Uterus (tissue), 4 donors: ENCODE measurements at places on chromosomes 7 and 10. TPM values are rescaled to one million over a fixed set of nuclear protein-coding genes. Genes with fewer than 3 reads are reported as not detected.

Gene LIPK
- not detected for total RNA-seq

Gene RTKN2
- total RNA-seq = not detected

Gene TMEM176A
- 7.7 TPM for total RNA-seq

Gene HOXA1
- total RNA-seq = 1.3 TPM

Gene FAM13C
- 18.7 TPM for total RNA-seq

DNA sequence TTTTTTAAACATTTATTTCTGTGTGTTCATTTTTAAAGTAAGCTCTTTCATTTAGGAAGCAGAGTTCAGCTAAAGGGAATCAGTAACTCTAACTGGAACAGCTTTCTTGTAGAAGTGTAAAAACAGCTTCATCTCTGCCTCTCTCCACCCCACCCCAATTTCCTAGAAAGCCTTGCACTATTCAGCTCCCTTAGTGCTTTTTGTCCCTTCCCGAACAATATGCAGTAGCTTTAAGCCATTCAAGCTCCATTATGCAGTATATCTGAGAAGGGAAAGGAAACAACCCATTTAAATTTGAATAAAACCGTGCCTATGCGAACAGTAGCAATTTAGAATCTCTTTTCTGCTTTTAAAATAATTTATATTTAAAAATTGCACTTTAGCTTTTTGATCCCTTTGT is 134.5 kb downstream of the TRIL start:
- no peak for DNase-seq

DNA sequence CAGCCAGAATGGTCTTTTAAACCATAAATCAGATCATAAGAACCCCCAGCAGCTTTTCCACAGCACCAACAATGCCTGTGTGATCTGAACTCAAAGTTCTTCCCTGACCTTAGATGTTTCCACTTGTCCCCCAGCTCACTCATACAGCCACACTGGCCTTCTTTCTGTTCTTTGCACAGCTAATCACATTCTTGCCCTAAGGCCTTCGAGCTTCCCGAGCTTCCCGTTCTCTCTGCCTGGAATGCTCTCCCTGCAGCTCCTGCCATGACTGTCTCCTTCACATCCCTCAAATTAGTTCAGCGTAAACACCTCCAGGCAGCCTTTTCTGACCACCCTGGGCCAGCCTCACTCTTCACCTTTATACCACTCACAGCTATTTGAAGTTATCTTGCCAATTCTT is 166.8 kb upstream of the NFE2L3 start:
- H3K4me1 ChIP-seq = no peaks in the 10 kb centered on the region
- no peaks in the 10 kb centered on the region for H3K27me3 ChIP-seq
- H3K36me3 ChIP-seq = no peaks in the 10 kb centered on the region
- no peak for DNase-seq
- no peak overlapping the region for H3K4me3 ChIP-seq
- H3K27ac ChIP-seq = no peak overlapping the region

GRCh38 chr7:123639631-123640030 is 16.0 kb upstream of the LMOD2 start:
- DNase-seq = no peak
- H3K27me3 ChIP-seq = no peaks in the 10 kb centered on the region
- no peaks in the 10 kb centered on the region for H3K36me3 ChIP-seq
- H3K4me3 ChIP-seq = no peak overlapping the region

DNA sequence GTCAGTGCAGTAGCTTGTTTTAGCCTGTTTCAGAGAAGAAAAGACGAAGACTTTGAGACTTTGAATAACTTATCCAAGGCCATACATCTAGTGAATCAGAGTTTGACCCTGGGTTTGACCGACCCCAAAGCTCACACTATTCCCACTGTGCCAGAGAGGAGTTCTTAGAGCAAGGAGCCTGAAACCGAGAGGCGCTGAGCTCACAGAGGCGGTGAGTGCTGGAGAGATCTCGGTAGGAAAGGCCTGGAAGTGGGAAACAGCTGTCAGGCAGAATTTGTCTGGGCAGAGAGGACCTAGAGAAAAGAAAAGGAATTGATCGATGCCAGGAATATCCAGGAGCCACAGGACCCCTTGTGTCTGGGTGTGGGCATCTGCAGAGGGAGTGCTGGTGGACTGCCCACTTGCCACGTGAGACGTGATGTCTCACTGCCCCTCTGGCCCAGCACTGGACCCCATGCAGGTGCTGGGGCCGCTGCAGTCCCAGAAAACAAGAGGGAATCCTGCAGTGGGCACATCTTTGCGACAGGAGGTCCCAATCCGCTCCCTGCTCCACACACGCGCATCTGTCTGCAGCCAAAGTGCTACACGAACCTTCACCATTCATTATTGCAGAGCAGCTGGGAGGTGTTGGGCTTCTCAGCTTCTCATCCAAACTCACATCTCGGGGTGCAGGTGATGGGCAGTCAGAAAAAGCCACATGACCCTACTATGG is 6.2 kb downstream of the CALML3 start:
- no peak for DNase-seq
- H3K4me1 ChIP-seq = no peaks in the 10 kb centered on the region
- no peaks in the 10 kb centered on the region for H3K36me3 ChIP-seq
- no peaks in the 10 kb centered on the region for H3K27me3 ChIP-seq

- H3K27ac ChIP-seq = no peak overlapping the region
- no peak overlapping the region for H3K4me3 ChIP-seq
- no peaks in the 10 kb centered on the region for H3K27me3 ChIP-seq
- H3K36me3 ChIP-seq = no peaks in the 10 kb centered on the region
These were observed 38.8 kb downstream of the RAMP3 start for GRCh38 chr7:45196374-45196773.

DNA sequence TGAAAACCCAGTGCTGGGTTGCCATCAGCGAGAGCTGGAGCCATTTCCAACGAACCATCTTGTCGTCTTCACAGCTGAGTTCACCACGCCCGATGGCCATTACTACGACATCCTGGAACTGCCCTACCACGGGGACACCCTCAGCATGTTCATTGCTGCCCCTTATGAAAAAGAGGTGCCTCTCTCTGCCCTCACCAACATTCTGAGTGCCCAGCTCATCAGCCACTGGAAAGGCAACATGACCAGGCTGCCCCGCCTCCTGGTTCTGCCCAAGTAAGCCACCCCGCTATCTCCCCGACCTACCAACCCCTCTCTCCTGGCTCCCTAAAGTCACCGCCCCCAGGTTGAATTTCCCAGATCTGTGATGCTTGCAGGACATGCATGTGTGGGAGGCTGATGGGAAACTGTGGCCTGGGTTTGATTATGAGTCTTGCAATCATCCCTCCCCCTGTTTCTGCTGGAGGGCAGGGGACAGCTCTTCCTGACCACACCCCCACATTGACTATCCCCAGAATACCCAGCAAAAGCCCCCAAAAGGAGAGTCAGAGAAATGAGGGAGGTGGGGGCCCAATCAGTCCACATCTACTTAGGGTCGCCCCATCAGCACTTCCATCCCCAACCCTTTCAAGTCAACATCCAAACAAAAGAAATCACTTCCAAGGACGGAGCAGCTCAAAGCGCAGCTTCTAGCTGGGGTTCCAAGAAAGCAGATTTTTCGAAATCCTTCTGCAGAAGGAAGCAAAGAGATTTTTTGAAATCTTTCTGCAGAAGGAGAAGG is 6.9 kb downstream of the SERPINE1 start:
- no peaks in the 10 kb centered on the region for H3K36me3 ChIP-seq
- no peak overlapping the region for H3K4me3 ChIP-seq
- no peaks in the 10 kb centered on the region for H3K27me3 ChIP-seq
- H3K4me1 ChIP-seq = no peaks in the 10 kb centered on the region

DNA sequence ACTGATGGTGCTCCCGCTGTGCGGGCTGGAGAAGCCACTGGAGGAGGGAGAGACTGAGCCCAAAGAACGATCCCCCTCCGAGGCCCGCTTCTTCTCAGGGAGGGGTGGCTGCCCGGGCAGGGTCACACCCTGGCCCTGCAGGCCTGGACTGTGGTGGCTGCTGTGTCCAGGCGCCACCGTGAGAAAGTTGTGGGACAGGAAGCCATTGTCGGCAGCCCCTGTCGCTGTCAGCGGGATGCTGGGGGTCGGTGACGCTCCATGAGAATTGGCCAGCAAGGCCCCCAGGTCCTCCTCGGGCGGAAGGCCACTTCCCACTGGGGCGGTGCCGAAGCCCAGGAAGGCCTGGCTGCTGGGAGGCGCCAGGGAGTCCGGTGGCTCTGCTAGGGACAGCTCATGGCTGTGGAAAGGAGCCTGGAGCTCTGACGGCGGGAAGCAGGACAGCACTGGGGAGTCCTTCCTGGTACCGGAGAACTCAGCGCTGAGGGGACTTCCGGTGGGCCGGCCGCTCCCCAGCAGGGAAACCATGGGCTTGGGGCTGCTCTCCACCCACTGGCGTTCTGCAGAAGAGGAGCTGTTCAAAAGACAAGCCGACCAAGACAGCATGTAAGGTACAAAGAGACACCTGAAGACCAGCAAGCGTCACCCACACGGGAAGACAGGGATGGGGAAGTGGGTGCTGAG is 278.8 kb downstream of the TNS3 start:
- no peaks in the 10 kb centered on the region for H3K36me3 ChIP-seq
- H3K27ac ChIP-seq = no peak overlapping the region
- no peaks in the 10 kb centered on the region for H3K27me3 ChIP-seq
- DNase-seq = no peak

DNA sequence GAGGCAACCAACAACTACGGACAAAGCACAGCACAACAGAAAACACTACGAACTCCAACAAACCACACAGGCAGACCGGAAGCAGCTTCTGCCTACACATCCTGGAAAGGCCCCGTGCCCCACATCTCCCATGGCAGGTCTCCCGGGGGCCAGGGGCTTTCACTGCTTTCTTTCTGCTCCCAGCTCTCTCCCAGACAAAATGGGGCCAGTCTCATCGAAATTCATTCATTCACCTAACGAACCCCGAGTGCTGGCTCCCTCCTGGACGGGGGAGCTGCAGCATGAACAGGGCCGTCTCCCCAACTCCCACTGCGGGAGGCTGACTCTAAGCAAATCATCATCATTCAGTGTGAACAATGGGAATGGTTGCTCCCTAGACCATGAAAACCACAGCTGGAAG is 47.6 kb upstream of the NANOS1 start:
- H3K4me1 ChIP-seq = no peaks in the 10 kb centered on the region
- H3K4me3 ChIP-seq = no peak overlapping the region
- H3K27ac ChIP-seq = no peak overlapping the region
- H3K36me3 ChIP-seq = no peaks in the 10 kb centered on the region
- no peaks in the 10 kb centered on the region for H3K27me3 ChIP-seq

- H3K27me3 ChIP-seq = no peaks in the 10 kb centered on the region
- H3K36me3 ChIP-seq = no peaks in the 10 kb centered on the region
- peak overlapping the region; percentile 86 for H3K4me3 ChIP-seq
- H3K4me1 ChIP-seq = peaks cover 25% of the 10 kb centered on the region
- peak overlapping the region; percentile 98 for H3K27ac ChIP-seq
- DNase-seq = peak; percentile 40
These were observed 523 bp downstream of the PURB start for GRCh38 chr7:44884621-44885393.

GRCh38 chr7:101245147-101245668 is 327 bp upstream of the FIS1 start:
- peak overlapping the region; percentile 98 for H3K27ac ChIP-seq
- no peaks in the 10 kb centered on the region for H3K36me3 ChIP-seq
- H3K4me1 ChIP-seq = peaks cover 7% of the 10 kb centered on the region

- H3K27ac ChIP-seq = no peak overlapping the region
- H3K4me3 ChIP-seq = no peak overlapping the region
- DNase-seq = no peak
- H3K4me1 ChIP-seq = no peaks in the 10 kb centered on the region
- no peaks in the 10 kb centered on the region for H3K36me3 ChIP-seq
These were observed 1247.4 kb upstream of the SORCS1 start for GRCh38 chr10:108411894-108412293.
